ENCODE measurements at places on chromosomes 6 and 20.

GRCh38 chr6:25250878-25251277 is 28.3 kb upstream of the CARMIL1 start:
- peak; percentile 18 for DNase-seq

DNA sequence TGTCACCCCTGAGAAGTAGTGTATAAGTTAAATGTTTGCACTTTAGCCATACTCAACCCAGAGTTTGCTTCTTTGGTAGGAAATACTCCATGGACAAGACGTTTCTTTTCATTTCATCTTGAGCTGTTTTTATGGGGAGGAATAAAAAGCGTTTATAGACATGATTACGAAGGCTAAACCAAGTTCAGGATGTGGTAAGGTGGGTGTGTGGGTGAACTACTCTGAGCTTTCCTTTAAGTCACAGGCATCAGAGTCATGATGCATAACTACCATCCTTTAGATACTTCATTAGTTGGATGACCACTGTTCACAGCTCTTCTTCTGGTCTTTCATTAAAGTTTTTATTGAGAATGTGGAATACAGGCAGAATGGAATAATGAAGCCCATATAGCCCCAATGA is 48.9 kb downstream of the EBF4 start:
- peak; percentile 42 for DNase-seq

GRCh38 chr6:159221486-159222170 is 52.4 kb downstream of the FNDC1 start:
- no peak for DNase-seq

GRCh38 chr6:26414281-26414680 is 12.2 kb downstream of the BTN3A1 start:
- no peak for DNase-seq

DNA sequence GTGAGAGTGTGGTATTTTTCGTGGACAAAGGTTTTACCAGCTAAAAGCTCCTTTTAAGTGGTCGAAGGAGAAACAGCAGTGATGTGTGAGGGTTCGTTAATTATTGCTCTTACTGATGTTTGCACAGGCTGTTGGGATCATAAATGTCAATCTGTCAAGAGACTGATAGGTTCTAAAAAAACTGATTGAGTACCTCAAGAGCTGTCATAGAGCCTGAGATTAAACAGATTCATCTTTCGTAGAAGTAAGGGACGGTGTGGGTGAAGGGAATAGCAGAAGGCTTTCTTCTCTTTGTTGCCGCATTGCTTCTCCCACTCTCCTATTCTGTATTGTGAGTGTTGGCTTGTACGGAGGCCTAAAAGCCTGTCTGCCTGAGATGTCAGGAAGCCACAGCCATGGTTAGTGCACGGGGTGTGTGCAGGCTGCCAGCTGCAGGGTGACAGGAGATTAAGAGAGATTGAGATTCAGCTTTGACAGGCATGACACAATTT is 291.0 kb downstream of the ZFAND3 start:
- DNase-seq, result no peak

GRCh38 chr20:50837532-50838321 is 42.9 kb downstream of the BCAS4 start:
- DNase-seq, result peak; percentile 19

GRCh38 chr20:62254021-62254724 is 15.9 kb downstream of the OSBPL2 start:
- no peak for DNase-seq
